Karpas-422 (cell line): ENCODE measurements at places on chromosomes 5 and 9.
A peak's percentile ranks its signal among the peaks of the same experiment; 100 is the strongest.

DNA sequence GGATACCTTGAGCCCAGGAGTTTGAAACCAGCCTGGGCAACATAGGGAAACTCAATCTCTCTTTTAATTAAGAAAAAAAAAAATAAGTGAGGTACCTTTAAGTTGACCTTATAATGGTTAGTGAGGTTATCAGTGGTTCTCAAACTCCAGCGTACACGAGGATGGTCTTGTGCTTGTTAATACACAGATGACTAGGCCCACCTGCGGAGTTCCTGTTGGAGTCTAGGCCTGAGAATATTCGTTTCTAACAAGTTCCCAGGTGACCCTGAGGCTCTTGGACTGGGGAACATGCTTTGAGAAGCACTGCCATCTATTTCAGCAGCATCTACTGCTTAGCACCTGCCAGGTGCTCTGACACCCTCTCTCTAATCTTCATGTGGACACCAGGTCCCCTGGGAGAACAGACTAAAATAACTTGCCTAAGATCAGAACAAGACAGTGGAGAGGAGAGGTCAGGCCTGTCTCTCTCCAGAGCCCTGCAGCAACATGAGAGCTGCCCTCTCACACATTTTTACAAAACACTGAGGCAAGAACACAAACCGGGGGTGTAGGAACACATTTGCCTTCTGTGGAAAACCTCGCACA lies 24.6 kb downstream of the TLE1 start:
- H3K36me3 ChIP-seq: no peaks in the 10 kb centered on the region
- H3K4me1 ChIP-seq: peaks cover 13% of the 10 kb centered on the region
- DNase-seq: peak; percentile 57
- H3K27ac ChIP-seq: no peak overlapping the region

GRCh38 chr9:134658378-134658955 lies 16.9 kb downstream of the COL5A1 start:
- H3K27me3 ChIP-seq: no peaks in the 10 kb centered on the region
- no peak for DNase-seq
- H3K4me1 ChIP-seq: no peaks in the 10 kb centered on the region
- no peak overlapping the region for H3K27ac ChIP-seq

DNA sequence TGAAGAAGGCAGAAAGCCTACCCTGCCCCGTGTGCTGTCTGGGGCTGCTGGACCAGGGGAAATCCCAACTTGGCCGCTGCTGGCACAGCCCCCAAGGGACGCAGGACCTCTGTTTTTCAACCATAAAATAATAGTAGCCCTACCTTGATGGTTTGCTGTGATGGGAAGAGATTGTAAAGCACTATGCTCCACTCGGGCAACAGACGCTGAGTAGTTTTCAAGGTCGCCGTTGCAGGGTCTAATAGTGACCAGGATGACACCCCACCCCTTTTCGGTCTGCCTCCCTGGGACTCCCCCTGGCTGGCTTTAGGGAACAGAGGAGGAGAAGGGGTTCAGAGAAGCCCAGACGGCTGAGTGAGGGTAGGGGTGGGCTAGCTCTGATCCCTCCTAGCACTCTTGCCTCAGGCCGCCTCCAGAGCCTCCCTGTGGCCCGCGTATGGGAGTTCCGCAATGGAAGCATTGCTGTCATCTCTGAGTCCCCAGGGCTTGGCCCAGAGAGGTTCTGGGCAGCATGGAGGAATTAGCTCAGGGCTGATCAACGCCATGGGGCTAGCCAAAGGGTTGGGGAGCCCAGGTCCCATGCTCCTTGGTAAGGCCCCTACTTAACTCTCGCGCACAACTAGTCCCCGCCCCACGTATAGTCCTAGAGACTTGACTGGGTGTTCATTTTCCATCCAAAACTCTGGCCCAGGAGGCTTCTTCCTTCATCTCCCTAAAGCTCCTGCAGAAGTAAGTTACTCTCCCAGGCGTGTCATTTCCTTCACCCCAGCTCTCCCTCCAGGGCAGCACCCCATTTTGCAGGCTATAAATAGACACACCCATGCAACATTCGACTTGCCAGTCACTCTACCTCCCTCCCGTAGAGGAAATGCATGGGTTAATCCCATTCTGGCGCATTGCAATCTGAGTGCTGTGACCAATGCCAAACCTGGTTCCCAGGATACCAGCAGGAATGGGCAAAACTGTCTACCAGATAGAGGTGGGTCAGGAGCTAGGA lies 1.1 kb upstream of the IRF1 start:
- H3K4me3 ChIP-seq: peak overlapping the region; percentile 82
- DNase-seq: no peak
- no peaks in the 10 kb centered on the region for H3K36me3 ChIP-seq

GRCh38 chr9:105299190-105299854 lies 54.9 kb downstream of the SLC44A1 start:
- no peak overlapping the region for H3K27ac ChIP-seq
- DNase-seq: no peak
- no peaks in the 10 kb centered on the region for H3K4me1 ChIP-seq
- H3K4me3 ChIP-seq: no peak overlapping the region

- H3K27me3 ChIP-seq: no peaks in the 10 kb centered on the region
- H3K4me1 ChIP-seq: 0 out of 2 replicates have a peak, but pooled peaks cover 2% of the 10 kb centered on the region
- no peak overlapping the region for H3K4me3 ChIP-seq
- DNase-seq: no peak
- H3K36me3 ChIP-seq: no peaks in the 10 kb centered on the region
- no peak overlapping the region for H3K27ac ChIP-seq
Observed at GRCh38 chr5:158599157-158599556, 500.6 kb downstream of the EBF1 start.

DNA sequence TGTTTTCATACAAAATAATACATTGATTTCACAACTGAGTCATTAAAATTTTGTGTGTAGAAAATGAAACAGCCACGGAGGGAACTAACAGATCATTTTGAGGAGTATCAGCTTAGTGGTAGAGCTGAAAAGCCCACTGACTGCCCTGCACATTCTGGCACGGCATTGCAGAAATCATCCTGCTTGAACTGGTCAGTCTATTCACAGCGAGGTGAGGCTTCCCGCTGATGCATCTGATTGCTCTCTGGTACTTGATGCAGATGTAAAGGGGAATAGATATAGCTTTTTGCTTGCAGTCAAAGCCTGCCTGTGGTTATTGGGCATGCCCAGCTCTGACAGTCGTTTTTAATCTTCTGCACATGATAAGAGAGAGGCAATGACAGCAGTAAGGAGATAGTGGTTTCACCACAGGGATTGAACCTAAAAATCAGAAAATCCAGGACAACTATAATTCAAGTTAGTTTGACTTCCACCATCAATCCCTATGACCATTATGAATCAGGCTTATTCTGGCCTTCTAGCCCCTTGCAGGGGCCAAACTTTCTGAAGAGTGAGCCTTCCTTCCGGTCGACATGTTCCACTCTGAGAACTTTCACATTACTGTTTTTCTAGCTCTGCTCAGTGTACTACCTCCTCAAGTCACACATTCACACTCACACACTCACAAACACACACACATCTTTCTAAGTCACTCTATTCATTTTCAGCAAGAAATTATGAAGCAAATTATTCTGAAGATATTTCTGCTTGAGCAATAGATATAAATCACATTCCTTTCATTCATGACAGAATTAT lies 782.8 kb upstream of the NUDT12 start:
- H3K4me3 ChIP-seq: no peak overlapping the region
- no peak for DNase-seq
- H3K27ac ChIP-seq: no peak overlapping the region
- H3K36me3 ChIP-seq: no peaks in the 10 kb centered on the region
- no peaks in the 10 kb centered on the region for H3K4me1 ChIP-seq
- H3K27me3 ChIP-seq: no peaks in the 10 kb centered on the region

DNA sequence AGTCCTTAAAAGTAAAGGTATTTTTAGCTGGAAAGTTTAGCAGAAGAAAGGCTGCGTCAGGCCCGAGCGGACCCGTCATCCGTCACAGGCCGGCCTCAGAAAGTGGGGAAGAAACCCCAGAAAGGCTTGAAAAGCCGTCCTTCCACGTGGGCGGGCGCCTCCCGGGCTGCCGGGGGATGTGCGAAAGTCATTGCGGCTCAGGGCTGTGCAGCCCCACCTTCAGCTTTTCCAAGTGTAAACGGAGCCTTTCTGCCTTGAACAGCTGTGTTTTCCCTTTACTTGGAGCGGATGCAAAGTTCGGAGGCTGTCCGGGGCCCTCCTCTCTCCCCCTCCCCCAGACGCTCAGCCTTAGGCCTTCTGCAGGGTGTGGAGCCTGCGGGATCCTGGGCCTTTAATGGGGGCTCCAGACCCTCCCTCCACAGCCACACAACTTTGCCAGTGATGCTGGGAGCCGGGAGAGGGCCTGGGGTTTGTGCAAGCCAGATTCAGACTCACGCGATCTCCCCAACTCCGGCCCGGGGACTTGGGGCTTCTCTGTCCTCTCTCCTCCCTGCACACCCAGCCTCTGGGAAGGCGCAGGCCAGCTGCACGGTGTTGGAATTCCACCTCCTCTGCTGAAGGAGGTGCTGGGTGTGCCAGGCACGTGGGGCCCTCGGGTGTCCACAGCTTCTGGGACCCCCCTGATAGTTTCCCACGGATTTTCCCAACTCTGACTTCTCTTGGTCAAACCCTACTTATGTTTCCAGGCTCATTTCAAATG lies 95.5 kb upstream of the RAPGEF1 start:
- no peak for DNase-seq
- H3K4me1 ChIP-seq: peaks cover 2% of the 10 kb centered on the region; the same call in 1 of the 2 replicates
- no peaks in the 10 kb centered on the region; the same call in 1 of the 2 replicates for H3K27me3 ChIP-seq
- H3K4me3 ChIP-seq: no peak overlapping the region
- no peak overlapping the region for H3K27ac ChIP-seq

DNA sequence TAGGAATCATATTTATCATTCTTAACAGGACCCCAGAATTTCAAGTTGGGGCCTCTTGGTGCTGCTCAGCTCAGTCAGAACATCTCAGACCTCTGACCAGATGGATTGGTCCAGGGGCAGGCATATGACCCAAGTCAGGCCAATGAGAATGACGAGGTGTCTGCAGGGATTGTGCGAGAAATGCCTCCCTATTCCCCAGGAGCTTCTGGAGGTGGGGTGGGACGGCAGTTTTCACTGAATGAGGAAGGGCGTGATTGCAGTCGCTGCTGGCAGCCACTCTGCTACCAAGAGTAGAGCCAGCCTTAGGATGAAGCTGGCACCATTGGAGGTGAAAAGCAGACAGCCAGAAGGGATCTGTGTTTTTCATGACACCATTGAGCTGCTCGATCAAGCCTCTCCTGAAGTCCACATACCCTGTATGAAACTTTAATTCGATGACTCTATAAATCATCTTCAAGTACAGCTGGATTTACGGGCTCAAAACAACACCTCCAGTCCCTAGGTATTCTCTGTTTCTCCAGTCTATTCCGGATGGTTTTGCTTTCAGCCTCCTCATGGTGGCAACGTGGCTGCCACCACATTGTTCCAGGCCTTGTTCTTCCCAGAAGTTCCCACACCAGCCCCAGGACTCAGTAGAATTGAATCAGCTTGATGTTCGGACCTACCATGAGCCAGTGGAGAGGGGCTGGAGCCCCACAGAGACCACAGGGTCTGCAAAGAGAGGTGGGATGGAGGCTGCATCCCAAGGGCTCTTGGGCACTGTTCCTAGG lies 70.2 kb upstream of the ADAMTS2 start:
- no peak overlapping the region for H3K27ac ChIP-seq
- H3K27me3 ChIP-seq: no peaks in the 10 kb centered on the region
- no peak overlapping the region for H3K4me3 ChIP-seq
- DNase-seq: no peak

GRCh38 chr5:15031180-15031579 lies 159.6 kb upstream of the ANKH start:
- H3K27me3 ChIP-seq: no peaks in the 10 kb centered on the region
- H3K4me1 ChIP-seq: no peaks in the 10 kb centered on the region
- H3K27ac ChIP-seq: no peak overlapping the region

DNA sequence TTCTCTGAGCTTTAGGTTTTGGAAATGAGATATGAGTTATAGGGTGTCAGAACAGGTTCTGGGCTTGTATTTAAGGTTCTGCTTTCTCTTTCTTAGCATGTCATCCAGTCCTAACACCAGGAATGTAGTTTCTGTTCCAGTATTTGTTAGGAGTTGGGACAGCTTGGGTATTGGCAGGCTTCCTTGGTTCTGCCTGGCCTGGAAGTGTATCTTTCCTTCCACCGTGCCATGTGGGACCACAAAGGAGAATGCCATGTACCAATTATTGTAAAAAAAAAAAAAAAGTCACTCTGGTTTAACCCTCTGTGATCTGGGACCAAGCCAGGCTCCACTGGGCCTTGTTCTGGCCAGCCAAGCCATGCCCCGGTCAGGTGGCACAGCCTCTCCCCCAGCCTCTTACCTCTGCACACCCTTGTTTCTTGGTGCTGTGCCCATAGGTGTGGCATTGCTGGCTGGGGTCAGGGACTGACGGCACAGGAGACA lies 47.8 kb downstream of the ARHGAP26 start:
- H3K4me3 ChIP-seq: no peak overlapping the region
- 0 out of 2 replicates have a peak, but pooled peaks cover 2% of the 10 kb centered on the region for H3K27me3 ChIP-seq
- H3K4me1 ChIP-seq: no peaks in the 10 kb centered on the region
